HuH-7.5 (cell line): ENCODE measurements at places on chromosomes 12 and 14.

- no peak for DNase-seq
These were observed 77.5 kb upstream of the MAP1LC3B2 start for GRCh38 chr12:116481726-116482125.

DNA sequence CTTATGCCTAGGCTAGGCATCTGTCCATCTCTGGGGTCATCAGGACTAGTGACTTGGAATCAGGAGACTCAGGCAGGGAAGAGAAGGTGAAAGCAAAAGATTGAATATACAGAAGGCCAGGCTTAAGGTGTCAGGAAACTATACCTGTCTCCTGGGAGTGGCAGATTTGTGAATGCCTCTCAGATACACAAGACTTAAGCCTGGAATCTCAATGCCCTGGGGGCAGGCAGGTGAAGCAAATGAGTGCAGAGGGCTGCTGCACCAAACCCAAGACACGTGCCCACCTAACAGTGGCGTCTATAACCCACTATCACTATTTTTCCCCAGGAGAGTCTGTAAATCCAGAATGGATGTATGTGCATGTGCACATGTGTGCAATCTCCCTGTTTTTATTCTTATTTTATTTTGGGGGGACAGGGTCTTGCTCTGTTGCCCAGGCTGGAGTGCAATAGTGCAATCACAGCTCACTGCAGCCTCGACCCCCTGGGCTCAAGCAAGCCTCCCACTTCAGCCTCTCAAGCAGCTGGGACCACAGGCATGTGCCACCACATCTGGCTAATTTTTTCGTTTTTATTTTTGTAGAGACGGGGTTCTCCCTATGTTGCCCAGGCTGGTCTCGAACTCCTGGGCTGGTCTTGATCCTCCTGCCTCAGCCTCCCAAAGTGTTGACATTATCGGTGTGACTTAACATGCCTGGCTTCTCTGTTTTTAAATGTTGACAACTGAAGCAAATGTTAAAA is 31.9 kb upstream of the FOS start:
- DNase-seq = no peak

- no peak for DNase-seq
These were observed 4.1 kb upstream of the DAO start for GRCh38 chr12:108875682-108876361.

- DNase-seq = no peak
These were observed 128.6 kb downstream of the PTCSC3 start for GRCh38 chr14:36047912-36048311.

- no peak for DNase-seq
These were observed 100.8 kb downstream of the GAS2L3 start for GRCh38 chr12:100674036-100674888.

DNA sequence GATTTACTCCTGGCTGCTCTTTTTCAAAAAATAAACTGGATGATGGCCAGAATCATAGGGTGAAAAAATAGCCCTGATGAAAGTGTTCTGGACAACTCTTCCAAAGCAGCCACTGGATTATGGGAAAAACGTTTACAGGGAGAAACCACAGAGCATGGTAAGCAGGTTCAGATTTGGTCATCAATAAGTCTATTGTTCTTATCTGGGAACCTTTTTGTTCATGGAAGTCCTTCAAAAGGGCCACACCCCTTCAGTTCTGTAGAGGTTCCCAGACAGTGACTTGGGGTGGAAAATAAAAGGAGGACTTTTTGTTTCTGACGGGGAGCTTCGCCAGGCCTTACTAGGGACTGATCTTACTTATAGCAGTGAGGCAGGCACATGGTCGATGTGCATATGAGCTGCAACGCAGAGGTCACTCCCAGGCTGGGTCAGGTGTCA is 117.4 kb upstream of the SLC38A2 start:
- DNase-seq = no peak

GRCh38 chr12:123010110-123010509 is 29.6 kb downstream of the ARL6IP4 start:
- DNase-seq = no peak

DNA sequence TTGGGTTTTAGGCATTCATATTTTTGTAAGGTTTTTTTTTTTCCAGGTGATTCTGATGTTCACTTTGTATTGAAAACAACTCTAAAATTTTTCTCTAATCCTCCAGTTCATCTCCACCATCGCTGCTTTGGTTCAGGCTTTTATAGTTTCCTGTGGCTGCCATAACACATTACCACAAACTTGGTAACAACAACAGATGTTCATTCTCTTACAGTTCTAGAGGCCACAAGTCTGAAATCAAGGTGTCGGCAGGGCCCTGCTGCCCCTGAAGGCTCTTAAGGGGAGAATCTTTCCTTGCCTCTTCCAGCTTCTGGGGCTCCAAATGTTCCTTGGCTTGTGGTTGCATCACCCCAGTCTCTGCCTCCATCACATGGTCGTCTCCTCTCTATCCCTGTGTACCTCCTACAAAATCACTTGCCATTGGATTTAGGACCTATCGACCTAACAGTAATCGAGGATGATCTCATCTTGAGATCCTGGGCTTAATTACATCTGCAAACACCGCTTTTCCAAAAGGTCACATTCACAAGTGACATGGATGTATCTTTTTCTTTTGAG is 55.2 kb downstream of the PELI2 start:
- no peak for DNase-seq

DNA sequence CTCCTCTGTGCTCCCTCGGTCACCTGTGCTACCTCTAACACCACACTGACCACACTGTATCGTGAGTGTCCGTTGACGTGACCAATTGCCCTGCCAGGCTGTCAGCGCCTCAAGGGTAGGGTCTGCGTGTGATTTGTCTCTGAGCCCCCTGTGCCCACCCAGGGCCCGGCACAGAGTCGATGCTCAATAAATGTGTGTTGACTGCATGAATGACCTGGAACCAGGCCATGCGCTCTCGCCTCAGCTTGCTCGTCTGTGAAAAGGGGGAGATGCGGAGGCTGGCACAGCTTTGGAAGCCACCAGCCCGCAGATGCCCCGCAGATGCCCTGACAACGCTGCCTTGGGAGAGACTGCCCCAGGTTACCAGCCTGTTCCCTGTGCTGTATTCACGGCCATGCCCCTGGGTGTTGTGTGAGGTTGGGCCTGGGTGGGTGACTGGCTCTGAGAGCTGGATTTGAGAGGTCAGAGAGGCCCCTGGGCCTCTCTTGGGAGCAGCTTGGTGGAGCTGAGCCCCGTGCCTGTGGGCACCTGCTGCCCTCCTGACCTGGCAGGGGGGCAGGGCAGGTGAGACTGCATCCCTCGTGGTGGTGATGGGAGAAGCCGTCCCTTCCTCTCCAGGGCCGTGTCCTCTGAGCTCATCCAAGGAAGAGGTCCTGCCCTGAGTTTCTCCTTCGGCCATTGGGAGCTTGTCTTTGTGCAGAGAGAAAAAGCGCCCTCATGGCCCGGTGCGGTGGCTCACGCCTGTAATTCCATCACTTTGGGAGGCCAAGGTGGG is 43.2 kb downstream of the CYP46A1 start:
- no peak for DNase-seq

GRCh38 chr12:108819920-108820706 is 37.3 kb downstream of the SSH1 start:
- no peak for DNase-seq

DNA sequence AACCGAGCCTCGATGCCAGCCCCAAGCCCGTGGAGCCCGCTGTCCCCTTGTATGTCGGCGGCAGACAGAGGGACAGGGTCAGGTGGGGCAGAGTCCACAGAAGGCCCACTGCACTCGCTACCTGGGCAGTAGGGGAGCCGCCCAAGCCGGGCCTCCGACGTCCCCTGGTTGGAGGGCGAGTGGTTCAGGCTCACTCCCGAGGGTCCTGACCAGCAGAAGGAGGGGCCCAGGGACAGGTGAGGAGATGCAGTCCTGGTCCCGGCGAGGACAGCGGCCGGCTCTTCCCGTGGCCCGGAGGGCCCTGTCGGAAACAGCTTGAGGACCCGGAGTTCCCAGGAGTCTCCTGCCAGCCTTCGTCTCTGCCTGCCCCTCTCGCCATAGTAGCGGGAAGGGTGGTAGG is 216.7 kb upstream of the SFSWAP start:
- DNase-seq = no peak
